ENCODE measurements at places on chromosomes 13 and 19.

- DNase-seq, result no peak
Measured at GRCh38 chr13:44932850-44933251, 56.4 kb downstream of the NUFIP1 start.

DNA sequence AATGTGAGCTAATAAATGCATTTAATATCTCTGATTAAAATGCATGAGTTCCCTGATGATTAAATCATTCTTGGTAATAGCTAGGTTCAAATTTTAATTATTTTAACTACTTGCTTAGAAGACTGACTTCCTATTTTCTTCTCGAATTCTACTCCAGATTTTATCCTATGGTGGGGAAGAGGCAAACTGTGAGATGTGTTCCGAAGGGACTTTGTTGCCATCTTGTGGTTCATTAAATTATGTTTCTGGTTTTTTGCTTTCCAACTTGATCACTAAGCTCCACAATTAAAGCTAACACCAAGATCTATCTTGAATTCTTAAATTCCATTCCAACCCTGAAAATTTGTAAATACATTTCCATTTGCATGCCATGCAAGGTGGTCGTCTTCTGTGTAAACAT is 538.4 kb upstream of the PCDH20 start:
- DNase-seq, result no peak

DNA sequence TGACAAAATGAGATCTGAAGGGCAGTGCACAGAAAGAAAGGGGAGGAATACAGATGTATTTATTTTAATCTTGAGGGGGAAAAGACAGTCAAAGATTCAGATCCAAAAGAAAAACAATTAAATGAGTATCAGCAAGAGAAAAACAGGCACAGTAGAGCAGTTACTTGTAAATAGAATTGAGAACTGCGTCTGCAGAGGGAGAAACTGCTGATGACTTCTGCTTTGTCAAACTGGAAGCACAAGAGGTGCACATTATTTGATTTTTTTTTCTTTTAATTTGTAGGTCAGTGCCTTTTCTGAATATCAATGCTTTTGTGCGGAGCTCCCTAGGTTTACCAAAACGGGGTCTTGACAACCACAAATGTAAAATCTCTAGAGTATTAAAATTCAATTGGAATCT is 37.3 kb downstream of the EFNB2 start:
- no peak for DNase-seq

GRCh38 chr19:46369817-46370216 is 22.9 kb downstream of the PPP5C start:
- DNase-seq, result no peak

GRCh38 chr19:28437390-28438346 is 775.3 kb downstream of the UQCRFS1 start:
- no peak for DNase-seq
